ENCODE measurements at places on chromosomes 1 and 21. TPM values are rescaled to one million over a fixed set of nuclear protein-coding genes. Genes with fewer than 3 reads are reported as not detected.
A peak's percentile ranks its signal among the peaks of the same experiment; 100 is the strongest.

Gene PHF13
- 16.0 TPM for total RNA-seq

Gene FAM177B
- 2.0 TPM for total RNA-seq

Gene SPATA1
- not detected for total RNA-seq

- H3K4me1 ChIP-seq = peaks cover 24% of the 10 kb centered on the region
- H3K27ac ChIP-seq = no peak overlapping the region
- peak overlapping the region; percentile 63 for H3K4me3 ChIP-seq
- H3K36me3 ChIP-seq = no peaks in the 10 kb centered on the region
Measured at GRCh38 chr1:112507921-112508277, 866 bp upstream of the WNT2B start.

- no peak for DNase-seq
- H3K4me3 ChIP-seq = no peak overlapping the region
- no peaks in the 10 kb centered on the region for H3K27me3 ChIP-seq
- H3K4me1 ChIP-seq = no peaks in the 10 kb centered on the region
- no peak overlapping the region for H3K27ac ChIP-seq
- no peaks in the 10 kb centered on the region for H3K36me3 ChIP-seq
Measured at GRCh38 chr1:117836069-117836468, 93.4 kb downstream of the GDAP2 start.

DNA sequence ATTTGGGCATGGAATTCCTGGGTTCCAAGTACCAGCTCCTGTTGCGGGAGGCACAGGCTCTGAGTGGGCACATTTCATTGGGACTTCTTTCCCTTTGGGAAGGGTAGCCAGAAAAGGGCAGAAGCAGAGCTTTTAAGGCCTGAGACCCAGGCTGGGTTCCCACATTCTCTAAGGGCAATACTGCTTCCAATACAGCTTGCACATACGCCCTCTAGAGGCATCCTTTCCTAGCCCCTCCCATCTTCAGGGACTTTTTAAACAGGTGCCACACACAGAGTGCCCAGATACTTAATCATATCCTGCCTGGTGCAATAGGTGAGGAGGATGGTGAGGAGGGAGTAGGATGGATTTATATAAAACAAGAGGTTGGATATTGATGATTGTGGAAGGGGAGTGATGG, 5.7 kb downstream of the GPR88 start:
- peaks cover 9% of the 10 kb centered on the region for H3K27me3 ChIP-seq
- no peak for DNase-seq

GRCh38 chr1:235326719-235327558, 1.0 kb downstream of the ARID4B start:
- peaks cover 23% of the 10 kb centered on the region for H3K4me1 ChIP-seq
- H3K36me3 ChIP-seq = no peaks in the 10 kb centered on the region
- DNase-seq = peak; percentile 40
- H3K4me3 ChIP-seq = peak overlapping the region; percentile 98
- H3K27ac ChIP-seq = peak overlapping the region; percentile 96
- no peaks in the 10 kb centered on the region for H3K27me3 ChIP-seq

DNA sequence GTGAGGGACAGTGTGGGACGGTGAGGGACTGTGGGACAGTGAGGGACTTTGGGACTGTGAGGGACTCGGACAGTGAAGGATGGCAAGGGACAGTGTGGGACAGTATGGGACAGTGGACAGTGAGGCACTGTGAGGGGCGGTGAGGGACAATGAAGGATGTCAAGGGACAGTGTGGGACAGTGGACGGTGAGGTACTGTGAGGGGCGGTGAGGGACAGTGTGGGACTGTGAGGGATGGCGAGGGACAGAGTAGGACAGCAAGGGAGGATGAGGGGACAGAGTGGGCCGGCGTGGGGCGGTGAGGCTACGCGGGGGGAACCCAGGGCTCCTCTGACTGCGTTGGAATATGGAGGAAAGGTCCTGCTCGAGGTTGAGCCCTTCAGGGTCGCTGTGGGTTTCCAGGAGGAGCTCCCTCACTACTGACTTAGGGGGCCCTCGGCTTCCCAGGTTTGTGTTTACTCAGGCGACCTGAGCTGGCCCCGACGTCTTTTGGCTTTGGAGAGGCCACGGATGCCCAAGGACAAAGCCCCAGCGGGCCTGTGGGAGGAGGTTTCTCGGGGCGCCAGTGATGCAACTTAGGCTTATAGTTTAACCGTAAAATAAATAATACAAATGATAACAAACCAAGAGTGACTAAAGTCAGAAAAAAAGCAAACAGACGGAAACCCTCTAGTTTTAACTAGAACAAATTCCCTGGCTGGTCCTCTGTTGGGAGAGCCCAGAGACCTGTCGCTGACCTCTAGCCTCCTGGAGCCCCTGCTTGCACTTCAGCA, 1.1 kb upstream of the ERRFI1 start:
- peak overlapping the region; percentile 97 for H3K4me3 ChIP-seq
- no peaks in the 10 kb centered on the region for H3K27me3 ChIP-seq
- peaks cover 23% of the 10 kb centered on the region for H3K4me1 ChIP-seq
- peak overlapping the region; percentile 95 for H3K27ac ChIP-seq

DNA sequence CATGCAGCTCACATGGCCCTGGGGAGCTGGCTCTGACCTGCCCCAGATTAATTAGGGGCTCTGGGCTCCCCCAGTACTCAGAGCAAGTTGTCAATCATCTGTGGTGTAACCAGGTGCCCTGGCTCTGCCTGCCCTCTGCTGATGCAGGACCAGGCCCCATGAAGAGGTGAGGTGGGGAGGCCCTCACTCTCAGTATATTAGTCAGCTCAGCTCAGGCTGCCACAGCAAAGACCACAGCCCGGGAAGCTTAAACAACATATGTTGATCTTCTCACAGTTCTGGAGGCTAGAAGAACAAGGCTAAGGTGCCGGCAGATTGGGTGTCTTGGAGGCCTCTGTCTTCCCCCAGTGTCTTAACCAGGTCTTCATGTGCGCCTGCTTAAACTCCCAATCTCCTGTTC, 66.5 kb downstream of the FCRL5 start:
- no peak for DNase-seq
- no peak overlapping the region for H3K4me3 ChIP-seq
- H3K27me3 ChIP-seq = no peaks in the 10 kb centered on the region
- H3K4me1 ChIP-seq = no peaks in the 10 kb centered on the region

DNA sequence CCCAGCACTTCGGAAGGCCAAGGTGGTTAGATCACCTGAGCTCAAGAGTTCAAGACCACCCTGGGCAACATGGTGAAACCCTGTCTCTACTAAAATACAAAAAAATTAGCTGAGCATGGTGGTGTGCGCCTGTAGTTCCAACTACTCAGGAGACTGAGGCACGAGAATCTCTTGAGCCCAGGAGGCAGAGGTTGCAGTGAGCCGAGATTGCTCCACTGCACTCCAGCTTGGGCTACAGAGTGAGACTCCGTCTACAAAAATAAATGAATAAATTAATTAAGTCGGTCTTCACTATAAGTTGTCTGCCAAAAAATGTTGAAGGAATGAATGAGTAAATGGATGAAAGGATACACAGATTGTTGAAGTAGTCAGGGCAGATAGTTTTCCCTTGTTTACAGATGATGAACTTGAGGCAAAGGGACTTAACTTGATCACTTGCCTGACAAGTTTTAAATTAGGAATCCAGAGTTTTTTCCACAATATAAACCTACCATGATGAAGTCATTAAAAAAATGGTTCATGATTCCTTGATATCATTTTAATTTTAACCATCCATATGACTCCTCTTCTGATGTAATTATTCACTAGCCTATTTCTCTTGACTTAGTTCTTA, 130.8 kb downstream of the TLR5 start:
- no peak overlapping the region for H3K4me3 ChIP-seq
- no peaks in the 10 kb centered on the region for H3K27me3 ChIP-seq
- H3K4me1 ChIP-seq = no peaks in the 10 kb centered on the region
- DNase-seq = no peak
- H3K36me3 ChIP-seq = no peaks in the 10 kb centered on the region

Measured in adrenal gland (tissue), 19 donors.